ENCODE measurements at places on chromosomes 2 and 18.

DNA sequence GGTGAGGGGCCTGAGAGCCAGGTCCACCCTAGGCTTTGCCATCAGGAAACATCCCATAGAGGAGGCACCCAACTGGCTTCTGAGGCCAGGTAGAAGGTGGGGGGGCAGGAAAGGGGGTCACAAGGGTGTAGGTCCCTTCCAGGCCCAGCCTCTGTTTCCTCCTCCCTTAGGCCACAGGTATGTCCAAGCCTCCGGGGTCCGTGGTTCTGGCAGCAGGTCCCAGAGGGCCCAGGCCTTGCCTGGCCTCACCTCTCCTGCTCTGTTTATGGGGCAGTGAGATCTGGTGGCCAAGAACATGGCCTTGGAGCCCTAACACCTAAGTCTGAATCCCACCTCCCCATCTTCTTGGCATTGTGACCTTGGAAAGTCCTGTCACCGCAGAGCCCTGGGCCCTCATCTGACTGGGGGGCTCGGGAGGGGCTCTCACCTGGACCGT is 21.6 kb upstream of the GPR17 start:
- DNase-seq: no peak

DNA sequence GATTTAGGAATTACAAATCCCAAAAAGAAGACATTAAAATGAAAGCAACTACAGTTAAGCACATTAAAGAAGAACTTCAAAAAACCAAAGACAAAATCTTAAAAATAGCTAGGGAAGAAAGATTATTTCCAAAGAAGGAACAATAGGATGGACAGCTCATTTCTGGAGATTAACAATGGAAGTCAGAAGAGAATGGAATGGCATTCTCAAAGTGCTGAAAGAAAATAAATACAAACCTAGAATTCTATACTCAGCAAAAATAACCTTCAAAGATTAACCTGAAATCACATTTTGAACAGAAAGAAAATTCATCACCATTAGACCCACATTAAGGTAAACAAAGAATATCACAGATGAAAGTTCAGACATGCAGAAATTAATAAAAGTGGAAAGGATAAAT is 229.2 kb downstream of the HDAC4 start:
- no peak for DNase-seq

- DNase-seq: peak; percentile 17
Observed at GRCh38 chr2:27489118-27489497, 435 bp downstream of the IFT172 start.

DNA sequence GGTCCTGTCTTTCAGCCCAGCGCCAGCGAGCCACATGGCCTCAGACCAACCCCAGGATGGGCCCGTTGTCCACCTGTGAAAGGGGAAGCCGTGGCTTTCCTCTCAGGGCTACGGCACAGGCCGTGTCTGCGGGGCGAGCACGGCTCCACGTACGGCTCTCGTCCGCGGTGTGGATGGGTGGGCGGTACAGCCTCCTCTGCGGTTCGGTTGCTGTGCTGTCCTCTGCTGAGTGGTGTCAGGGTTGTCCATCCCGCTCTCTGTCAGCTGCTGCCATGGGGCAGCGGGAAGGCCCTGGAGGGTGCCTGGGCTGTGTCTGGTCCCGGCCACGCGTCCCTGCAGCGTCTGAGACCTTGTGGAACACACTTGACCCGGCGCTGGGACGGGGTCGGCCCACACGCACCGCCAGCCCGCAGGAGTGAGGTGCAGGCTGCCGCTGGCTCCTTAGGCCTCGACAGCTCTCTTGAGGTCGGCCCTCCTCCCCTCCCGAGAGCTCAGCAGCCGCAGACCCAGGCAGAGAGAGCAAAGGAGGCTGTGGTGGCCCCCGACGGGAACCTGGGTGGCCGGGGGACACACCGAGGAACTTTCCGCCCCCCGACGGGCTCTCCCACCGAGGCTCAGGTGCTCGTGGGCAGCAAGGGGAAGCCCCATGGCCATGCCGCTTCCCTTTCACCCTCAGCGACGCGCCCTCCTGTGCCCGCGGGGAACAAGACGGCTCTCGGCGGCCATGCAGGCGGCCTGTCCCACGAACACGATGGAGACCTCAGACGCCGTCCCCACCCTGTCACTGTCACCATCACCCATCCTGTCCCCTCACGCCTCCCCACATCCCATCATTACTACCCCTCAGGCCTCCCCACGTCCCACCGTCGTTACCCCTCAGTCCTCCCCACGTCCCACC is 128.7 kb downstream of the NFATC1 start:
- DNase-seq: peak; percentile 48

DNA sequence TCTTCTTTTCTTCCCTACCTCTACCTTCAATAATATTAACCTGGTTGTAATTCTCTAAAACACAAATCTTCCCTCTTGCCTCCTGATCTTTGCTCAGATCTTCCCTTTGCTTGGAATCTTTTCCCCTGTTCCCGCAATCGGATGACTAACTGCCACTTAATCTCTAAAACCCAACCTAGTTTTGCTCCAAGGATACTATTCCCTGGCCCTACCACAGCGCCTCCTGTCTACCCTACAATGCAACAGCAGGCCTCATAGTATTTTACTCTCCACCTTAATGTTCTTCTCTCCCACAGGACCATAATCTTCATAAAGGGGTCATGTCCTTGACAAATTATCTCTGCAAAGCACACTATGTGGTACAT is 246.8 kb upstream of the TNP1 start:
- DNase-seq: no peak

GRCh38 chr18:74284191-74284979 is 7.4 kb downstream of the CYB5A start:
- DNase-seq: no peak

DNA sequence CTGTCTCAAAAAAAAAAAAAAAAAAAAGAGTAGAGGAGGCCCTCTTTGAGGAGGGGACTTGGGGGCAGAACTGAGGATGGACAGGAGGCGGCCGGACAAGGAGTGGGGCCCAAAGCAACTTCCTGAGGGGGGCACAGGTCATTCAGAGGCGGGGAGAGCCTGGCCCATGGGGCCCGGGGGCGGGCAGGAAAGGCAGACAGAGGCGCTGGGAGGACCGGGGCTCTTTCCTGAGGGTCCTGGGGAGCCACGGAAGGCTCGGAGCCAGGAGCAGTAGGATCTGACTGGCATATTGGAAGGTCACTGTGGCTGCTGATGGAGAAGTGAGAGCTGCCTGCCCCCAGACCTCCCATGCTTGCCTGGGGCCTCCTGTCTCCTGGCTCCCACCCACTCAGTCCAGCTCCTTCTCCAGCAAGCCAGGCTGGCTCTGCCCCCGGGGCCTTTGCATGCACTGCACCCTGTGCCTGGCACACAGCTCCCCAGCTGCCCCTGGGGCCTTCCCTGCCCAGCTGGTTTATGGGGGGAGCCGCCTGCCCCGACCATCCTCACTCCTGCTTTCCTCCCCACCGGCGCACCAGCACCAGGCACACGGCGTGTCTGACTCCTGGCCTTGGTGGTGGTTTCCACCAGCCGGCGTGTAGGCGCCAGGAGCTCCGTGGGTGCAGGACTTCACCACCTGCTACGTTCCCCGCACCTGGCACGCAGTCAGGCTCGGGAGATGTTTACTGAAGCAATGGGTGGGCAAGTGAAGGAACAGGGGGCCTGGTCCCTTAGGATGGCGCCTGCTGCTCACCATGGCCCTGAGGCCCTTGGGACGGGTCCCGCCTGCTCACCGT is 5.6 kb downstream of the ESPNL start:
- no peak for DNase-seq

DNA sequence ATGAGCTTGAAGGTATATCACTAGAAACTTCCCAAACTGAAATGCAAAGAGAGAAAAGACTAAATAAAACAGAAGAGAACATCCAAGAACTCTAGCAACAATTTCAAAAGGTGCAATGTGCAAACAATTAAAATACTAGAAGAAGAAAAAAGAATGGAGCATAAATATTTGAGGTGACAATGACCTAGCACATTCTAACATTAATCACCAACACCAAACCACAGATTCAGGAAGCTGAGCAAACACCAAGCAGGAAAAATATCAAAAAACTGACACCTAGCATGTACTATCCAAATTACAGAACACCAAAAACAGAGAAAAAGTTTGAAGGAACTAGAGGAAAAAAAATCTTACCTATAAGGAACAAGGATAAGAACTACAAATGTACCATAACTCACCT is 460.8 kb downstream of the IRS1 start:
- no peak for DNase-seq

DNA sequence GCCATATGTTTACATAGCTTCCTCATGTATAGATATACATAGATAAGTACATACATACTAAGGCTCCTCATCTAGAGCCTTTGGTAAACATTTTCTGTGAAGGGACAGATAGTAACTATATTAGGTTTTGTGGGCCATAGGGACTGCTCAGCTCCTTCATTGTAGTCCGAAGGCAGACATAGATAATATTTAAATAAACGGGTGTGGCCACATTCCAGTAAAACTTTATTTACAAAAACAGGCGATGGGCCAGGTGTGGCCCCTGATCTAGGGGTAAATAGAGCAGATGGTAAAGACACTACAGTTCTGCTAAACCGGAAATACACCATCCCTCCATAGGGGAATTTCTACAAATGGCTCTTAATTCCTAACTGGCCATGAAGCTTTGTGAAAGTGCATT is 7.3 kb downstream of the COQ10B start:
- DNase-seq: no peak

DNA sequence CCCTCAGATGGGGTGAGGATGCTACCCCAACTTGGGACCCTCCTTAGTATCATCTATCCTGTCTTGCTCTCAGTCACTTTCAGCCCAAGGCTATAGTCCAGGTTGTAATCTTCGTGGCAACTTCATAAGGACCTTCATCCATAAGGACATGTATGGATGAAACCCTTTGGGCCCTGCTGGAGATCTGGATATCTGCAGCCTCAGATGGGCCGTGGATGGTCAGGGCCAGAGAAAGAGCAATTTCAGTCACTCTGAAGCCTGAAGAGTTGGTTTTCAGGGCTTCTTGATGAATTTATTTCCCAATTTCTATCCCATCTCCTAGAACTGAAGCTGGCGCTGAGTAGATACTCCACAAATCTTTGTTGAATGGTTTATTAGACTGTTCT is 28.7 kb downstream of the RHOB start:
- no peak for DNase-seq

GRCh38 chr2:42967959-42968674 is 175.7 kb upstream of the HAAO start:
- no peak for DNase-seq

- DNase-seq: no peak
Observed at GRCh38 chr2:142857256-142858164, 20.0 kb upstream of the KYNU start.

DNA sequence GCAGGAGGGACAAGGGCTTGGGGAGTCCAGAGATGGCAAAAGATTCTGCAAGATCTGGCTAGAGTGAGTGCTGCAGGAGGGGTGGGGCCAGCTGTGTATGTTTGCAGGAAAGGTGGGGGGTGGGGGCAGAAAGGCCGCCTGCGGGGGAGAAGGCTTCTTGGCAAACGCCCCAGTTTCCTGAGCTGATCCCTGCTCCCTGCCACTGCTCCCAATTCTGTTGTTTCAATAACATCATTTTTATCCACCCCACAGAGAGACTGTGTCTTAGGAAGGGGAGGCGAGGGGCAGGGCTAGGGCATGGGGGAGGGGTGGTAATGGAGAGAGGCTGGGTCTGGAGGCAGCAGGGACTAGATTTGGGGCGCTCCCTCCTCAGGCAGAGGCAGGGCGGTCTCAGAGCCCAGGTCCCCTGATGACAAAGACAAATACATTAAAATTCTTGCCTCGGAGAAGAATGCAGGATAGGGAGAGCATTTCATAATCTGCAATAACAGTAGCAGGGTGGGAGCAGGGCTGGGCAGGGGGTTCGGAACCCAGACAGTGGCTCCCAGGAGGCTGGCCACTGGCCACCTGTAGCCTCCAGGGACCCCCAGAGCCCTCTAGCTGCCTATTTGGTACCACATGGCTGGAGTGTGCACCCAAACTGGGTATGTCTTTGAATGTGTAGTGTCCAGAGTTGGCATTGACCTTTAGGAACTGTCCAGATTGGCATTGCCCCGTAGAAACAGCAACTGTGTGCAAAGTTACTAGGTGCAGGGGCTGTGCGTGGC is 2.1 kb upstream of the WNT6 start:
- DNase-seq: no peak

- DNase-seq: no peak
Observed at GRCh38 chr2:6140509-6140908, 448.3 kb downstream of the SOX11 start.

GRCh38 chr2:169803480-169803879 is 4.8 kb downstream of the SSB start:
- no peak for DNase-seq

- DNase-seq: no peak
Observed at GRCh38 chr2:137928547-137929518, 35.4 kb upstream of the HNMT start.

DNA sequence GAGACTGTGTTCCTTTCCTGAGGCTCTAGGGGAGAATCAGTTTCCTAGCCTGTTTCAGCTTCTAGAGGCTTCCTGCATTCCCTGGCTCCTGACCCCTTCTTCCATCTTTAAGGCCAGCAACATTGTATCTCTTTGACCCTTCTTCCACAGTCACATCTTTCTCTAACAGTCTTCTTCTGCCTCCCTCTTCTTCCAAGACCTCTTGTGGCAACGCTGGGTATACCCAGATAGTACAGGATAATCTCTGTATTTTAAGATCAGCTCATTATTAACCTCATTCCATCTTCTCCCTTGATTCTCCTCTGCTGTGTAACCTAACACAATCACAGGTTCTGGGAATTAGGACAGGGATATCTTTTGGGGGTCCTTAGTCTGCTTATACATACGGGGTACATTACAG is 8.9 kb upstream of the MYL12A start:
- DNase-seq: no peak

GRCh38 chr18:32930695-32931301 is 158.0 kb upstream of the KLHL14 start:
- DNase-seq: no peak

DNA sequence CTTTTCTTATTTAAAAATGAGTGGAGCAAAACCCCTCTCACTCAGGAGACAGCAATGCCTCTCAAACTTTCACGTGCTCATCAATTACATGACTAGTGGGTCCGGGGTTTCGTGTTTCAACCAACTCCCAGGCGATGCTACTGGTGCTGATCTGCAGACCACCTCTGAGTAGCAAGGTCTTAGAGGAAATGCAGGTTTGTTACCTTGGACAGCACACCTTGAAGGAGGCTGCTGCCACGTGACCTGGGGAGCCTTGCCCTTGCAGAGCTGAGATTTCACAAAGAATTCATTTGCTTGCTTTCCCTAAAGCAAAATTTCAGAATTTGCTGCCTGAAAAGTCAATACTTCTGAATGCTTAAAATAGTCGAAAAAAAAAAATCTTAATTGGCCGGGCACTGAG is 32.4 kb downstream of the SMIM21 start:
- no peak for DNase-seq

DNA sequence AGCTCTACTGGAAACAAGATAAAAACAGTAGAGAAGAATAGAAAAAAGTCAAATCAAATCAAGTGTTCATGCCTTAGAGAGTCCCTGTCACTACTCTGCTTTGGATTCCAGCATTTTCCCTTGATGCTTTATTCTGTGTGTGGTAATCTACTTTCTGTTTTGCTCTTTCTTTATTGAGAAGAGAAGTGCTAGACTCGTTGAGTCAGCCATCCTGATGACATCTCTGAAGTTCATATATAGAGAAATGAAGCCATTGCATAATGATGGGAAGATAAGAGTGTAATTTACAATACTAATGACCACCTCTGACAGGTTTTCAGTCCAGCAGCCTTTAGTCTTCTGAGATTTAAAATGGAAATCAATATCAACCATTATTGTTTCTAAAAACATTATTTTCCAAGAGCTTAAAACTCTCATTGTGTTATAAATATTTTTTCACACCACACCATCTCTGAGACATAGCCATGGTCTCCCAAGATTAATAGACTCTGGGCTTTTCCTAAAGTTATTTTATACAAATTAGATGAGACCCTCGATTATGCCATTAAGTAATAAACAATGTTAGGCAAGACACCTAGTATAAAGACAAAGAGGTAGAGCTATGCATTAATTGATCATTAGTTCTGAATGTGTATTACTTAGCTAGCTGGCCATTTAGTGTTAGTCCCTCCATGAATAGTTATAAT is 679.0 kb upstream of the ACVR2A start:
- no peak for DNase-seq

Measured in T-helper 2 cell (primary cell).